Osteocyte (in vitro differentiated cells): ENCODE measurements at places on chromosomes 2 and 18. TPM values are rescaled to one million over a fixed set of nuclear protein-coding genes. Genes with fewer than 3 reads are reported as not detected.
A peak's percentile ranks its signal among the peaks of the same experiment; 100 is the strongest.

DNA sequence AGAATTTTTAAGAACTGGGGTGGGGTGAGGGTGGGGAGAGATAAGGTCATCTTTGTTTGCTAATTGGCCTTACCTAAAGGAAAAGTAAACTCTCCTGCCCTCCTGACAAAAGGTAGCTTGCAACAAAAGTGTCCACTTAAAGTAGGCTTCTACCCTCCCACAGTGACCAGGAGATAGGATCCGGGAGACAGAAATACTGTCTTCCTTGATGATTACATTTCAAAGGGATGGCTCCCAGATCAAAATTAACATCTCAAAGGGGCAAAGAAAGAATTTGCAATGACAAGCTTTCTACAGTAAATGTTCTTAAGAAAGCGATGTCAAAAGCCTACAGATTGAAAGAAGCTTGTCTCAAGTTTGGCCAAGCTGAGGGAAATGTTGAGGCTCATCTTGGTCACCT, 775.3 kb downstream of the CPS1 start:
- DNase-seq, result no peak
- peaks cover 1% of the 10 kb centered on the region for H3K4me1 ChIP-seq
- no peaks in the 10 kb centered on the region for H3K36me3 ChIP-seq
- H3K4me3 ChIP-seq, result no peak overlapping the region
- peaks cover 4% of the 10 kb centered on the region for H3K27me3 ChIP-seq
- no peak overlapping the region for H3K27ac ChIP-seq

- no peak for DNase-seq
- no peaks in the 10 kb centered on the region for H3K27me3 ChIP-seq
- no peak overlapping the region for H3K27ac ChIP-seq
- H3K4me3 ChIP-seq, result no peak overlapping the region
These were observed 1012.1 kb downstream of the CNTNAP5 start for GRCh38 chr2:125037135-125037653.

Gene FOXI3
- total RNA-seq, result not detected in 2 replicates

DNA sequence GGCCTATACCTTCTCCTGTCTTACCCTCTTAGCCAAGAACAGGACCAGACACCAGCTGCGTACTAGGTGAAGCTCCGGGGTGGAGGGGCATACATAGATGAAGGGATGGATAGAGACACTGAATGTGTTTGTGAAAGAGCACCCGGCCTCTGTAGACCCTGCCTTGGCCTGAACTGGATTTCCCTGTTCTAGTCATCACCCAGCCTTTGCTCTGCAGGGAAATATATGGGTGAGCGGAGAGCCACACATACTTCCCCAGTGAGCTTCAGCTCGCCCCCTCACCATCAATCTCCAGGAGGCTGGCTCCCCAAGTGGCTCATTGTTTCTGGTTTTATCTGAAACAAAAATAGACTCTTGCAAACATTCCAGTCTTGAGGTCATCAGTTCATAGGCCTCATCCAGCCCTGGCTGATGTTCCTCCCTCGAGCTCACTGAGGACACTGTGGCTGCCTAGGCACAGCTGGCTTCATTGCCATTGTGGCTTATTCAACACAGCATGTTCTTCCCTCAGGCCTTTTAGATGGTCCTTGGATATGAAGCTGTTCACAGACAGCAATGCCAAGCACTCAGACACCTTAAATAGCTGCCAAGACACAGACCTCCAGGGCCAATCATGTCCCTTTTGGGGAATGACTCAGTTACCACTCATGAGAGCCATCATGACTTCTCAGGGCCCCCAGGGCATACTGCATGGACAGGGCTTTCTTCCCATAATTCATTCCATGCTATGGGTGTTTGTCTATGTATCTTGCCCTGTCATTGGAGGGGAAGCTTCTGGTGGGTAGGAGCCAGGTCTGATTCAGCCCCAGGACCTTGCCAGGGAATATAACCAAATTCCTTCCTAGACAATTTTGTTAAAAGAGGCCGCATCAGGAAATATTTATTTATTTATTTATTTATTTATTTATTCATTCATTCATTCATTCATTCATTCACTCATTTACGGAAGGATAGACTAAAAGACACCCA, 82.4 kb downstream of the TTC32 start:
- peak overlapping the region; percentile 64 for H3K27ac ChIP-seq
- no peak overlapping the region for H3K4me3 ChIP-seq
- H3K27me3 ChIP-seq, result no peaks in the 10 kb centered on the region
- DNase-seq, result no peak
- H3K36me3 ChIP-seq, result no peaks in the 10 kb centered on the region

DNA sequence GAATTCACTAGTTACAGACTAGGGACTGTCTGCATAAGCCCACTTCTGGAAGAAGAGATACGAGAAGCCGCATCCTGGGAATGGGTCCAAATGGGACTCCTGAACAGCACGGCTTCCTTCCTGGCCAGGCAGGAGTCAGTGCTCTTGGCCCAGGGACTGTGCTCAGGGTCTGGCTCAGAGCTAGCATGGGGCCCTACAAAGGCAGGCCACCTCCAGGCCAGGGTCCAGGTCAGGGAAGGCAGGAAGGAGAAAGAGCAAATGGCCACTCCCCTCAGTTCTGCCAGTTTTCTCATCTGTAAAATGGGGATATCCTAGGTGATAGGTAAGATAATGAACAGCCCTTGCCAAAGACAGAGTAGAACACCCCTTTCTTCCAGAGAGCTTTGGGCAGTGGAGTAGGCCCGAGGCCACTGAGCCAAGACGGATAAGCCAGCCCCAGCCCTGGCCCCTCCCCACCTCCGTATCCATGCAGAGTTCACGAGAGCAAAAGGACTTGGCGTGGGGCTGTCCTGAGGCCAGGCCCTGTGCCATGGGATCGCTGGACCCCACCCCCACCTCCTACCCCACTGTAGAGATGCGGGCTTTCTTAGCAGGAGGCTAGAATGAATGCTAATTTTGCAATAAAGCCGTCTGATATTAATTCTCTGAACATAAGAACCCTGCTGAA, 190.1 kb downstream of the MGAT5 start:
- H3K36me3 ChIP-seq, result peaks cover 2% of the 10 kb centered on the region
- no peaks in the 10 kb centered on the region for H3K27me3 ChIP-seq
- peaks cover 14% of the 10 kb centered on the region for H3K4me1 ChIP-seq
- H3K27ac ChIP-seq, result no peak overlapping the region

DNA sequence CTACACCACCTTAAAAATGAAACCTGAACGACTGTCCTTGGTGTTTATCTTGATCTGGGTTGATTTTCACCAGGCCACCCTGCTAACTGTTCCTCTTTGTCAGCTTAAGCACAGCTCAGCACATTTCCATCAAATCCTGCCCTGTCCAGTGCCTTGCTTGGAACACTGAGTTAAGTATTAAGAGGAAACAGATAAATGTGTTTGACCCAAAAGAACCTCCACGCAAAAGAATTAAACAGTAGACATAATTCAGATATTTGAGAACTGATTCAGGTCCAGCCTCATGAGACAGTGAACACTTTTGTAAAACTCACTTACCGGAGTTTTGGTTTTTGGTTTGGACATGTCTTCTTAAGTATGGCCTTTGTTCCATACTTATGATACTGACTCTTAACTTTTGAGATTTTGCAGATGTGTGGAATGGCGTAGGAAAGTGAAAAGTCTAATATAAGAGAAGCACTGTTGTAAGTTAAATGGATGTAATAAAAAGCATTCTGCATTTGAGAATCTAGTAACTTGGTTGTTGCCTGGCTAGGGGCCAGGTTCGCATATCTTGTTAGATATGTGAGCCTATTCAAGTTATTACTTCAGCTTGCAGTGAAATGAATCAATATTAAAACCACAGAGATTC, 88.9 kb upstream of the SERPINE2 start:
- no peak for DNase-seq
- no peak overlapping the region for H3K27ac ChIP-seq
- H3K4me1 ChIP-seq, result peaks cover 24% of the 10 kb centered on the region
- H3K27me3 ChIP-seq, result no peaks in the 10 kb centered on the region

Gene EVX2
- total RNA-seq, result not detected in 2 replicates

Gene CRACDL
- total RNA-seq, result 0.57 and 1.3 TPM in 2 replicates

DNA sequence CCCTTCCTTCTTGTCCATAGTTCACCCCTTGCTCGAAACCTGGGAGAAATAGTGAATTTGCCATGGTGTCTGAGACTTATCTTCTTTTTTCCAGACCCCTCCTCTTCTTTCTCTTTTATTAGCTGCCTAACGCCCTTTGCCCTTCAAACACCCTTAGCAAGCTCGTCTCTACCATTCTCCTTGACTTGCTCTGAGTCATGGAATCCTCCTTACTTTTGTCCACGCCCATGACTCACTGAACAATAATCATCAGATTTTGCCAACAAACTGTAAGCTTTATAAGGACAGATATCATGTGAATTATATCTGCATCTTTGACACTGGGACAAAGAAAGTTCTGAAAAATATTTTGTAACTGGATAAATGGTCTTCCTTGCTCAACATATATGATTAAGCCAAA, 67.1 kb upstream of the CNTNAP5 start:
- no peaks in the 10 kb centered on the region for H3K27me3 ChIP-seq
- no peak overlapping the region for H3K27ac ChIP-seq
- H3K4me1 ChIP-seq, result no peaks in the 10 kb centered on the region
- no peaks in the 10 kb centered on the region for H3K36me3 ChIP-seq
- H3K4me3 ChIP-seq, result no peak overlapping the region

GRCh38 chr2:10400978-10401951, 46.9 kb downstream of the ODC1 start:
- peaks cover 52% of the 10 kb centered on the region for H3K4me1 ChIP-seq
- DNase-seq, result no peak
- peak overlapping the region; percentile 8 for H3K27ac ChIP-seq

GRCh38 chr18:62576845-62577512, 54.2 kb downstream of the ZCCHC2 start:
- H3K27me3 ChIP-seq, result no peaks in the 10 kb centered on the region
- H3K27ac ChIP-seq, result no peak overlapping the region
- no peak overlapping the region for H3K4me3 ChIP-seq
- H3K36me3 ChIP-seq, result peaks cover 28% of the 10 kb centered on the region
- DNase-seq, result no peak

DNA sequence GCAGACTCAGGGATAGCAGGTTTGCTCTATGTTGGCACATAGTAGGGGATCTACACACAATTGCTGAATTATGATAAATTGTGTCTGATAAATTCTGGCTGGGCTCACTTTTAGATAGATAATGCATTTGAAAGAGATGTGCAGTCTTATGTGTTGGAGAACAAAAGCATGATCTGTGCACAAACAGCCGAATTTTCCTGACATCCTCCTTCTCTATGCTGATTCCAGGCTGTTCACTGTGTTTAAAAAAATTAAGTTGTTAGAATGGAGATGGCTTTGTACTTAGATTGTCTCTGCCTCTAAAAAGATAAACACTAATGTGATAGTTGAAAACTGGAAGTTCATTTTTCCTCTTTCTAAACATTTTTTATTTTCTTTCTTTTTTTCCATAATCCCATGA, 2.1 kb downstream of the CERS6 start:
- peak overlapping the region; percentile 88 for H3K4me3 ChIP-seq
- no peaks in the 10 kb centered on the region for H3K27me3 ChIP-seq
- peaks cover 34% of the 10 kb centered on the region for H3K4me1 ChIP-seq
- H3K27ac ChIP-seq, result peak overlapping the region; percentile 28

GRCh38 chr2:6771634-6772611, 93.8 kb downstream of the CMPK2 start:
- DNase-seq, result no peak
- no peak overlapping the region for H3K4me3 ChIP-seq
- H3K27ac ChIP-seq, result no peak overlapping the region
- H3K4me1 ChIP-seq, result peaks cover 9% of the 10 kb centered on the region
- H3K36me3 ChIP-seq, result no peaks in the 10 kb centered on the region
- H3K27me3 ChIP-seq, result peaks cover 14% of the 10 kb centered on the region
